ENCODE measurements at places on chromosomes 7 and 10.
A peak's percentile ranks its signal among the peaks of the same experiment; 100 is the strongest.

- no peak for DNase-seq
Observed at GRCh38 chr7:97342512-97342911, 225.0 kb downstream of the SDHAF3 start.

- DNase-seq, result no peak
Observed at GRCh38 chr10:100350914-100351485, 4.0 kb downstream of the SCD start.

- DNase-seq, result no peak
Observed at GRCh38 chr7:105198223-105198622, 184.2 kb downstream of the KMT2E start.

DNA sequence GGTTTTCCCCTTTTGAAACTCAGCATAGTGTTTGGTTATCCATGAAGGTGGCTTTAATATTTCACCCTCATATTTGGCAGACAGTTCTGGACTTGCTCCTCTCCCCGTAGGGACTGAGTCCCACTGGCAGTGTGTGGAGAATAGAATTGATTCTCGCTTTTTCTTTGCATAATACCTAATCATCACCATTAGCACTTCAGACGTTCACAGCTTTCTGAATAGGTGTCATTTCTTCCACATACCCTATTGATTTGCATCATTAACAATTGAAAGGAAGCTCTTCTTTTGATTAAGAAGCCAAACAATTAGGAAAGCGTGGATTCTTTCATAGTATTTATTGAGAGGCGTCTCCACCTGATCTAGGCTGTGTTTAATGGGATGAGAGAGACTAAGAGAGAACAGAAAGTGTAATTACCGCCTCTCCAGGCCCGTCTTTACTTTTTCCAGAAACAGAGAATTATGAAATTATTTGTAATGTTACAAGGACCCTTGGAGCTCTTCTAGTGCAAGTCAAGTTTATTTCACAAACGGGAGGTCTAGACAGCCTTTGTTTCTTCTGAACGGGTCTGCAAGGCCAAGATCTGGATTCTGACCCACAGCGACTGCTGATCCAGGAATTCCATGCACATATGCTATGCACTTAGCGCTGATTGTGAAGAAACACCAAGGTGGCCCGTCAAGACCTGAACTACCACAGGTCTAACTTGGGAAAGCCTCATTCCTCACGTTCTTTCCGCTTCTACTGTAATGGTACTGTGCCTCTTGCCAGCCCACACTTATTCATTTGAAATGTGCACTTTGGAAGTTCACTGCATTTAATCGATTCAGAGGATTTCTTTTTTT lies 249.9 kb upstream of the C7orf33 start:
- DNase-seq, result no peak

DNA sequence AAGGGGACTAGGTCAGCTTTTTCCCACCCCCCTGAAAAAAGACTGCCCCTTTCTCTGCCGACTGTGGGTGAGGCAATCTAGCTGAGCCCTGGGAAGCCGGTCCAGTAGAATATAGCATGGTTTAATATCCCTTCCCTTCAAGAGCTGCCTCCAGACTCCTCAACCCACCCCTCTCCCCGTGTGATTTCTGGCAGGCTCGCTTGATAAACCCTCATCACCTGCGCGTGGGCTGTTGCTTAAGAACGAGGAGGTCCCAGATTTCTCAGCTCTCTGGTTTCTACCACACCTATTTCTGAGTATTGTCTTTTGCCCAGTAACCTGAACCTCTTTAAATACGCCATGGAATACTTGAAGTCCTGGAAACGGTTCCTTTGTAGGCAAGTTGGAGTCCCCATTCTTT lies 2.0 kb upstream of the LRRC4 start:
- DNase-seq, result no peak

DNA sequence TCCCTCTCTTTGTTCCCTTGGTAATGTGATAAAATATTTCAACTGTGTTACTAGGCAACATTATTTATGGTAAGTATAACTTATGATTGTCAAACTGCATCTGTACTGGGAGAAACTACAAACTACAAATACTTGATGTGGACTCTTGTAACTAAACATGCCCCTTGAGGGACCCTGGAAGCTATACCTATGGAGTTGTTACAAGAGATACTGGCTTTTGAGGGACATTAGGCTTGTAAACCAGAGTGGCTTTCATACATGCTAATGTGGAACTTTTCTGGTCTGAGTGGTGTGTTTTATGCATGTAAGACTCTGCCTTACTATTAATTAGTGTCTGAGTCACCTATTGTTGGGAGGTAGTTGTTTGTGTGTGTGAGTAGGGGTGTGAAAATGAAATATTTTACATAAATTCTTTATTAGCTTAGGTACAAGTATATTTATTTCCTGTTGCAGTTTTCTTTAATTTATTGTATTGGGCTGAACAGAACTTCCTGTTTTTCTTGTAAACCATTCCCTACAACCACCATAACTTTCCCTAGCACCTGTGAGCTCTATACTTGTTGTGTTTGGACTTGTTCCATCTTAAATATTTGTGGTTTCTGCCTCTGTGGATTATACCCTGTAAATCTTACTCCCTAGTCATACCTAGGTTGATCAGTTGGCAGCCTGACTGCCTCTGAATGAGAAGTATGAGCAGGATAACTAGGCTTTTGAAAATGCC lies 49.8 kb downstream of the STK31 start:
- DNase-seq, result no peak

GRCh38 chr7:117312593-117313580 lies 10.0 kb downstream of the WNT2 start:
- DNase-seq, result no peak

- no peak for DNase-seq
Observed at GRCh38 chr10:33862536-33863105, 528.2 kb upstream of the NRP1 start.

GRCh38 chr10:75525067-75525466 lies 93.6 kb downstream of the LRMDA start:
- no peak for DNase-seq

DNA sequence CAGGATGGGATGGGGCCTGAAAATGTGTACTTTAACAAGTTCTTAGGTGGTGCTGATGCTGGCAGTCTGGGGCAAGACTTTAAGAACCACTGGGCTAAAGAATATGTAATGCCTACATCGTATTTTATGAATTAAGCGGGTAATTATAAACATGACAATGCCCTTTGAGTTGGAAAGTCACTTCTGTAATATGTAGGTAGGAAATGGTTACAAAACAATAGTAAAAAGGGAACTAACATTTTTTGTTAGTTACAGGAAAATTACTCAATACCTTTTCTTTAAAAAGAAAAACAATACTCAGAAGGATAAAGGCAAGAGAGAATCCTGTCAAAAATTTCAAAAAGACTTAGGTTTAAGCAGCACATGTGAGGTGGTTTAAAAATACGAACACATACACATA lies 48.3 kb upstream of the STEAP4 start:
- DNase-seq, result no peak

GRCh38 chr10:131874991-131875451 lies 25.8 kb upstream of the PPP2R2D start:
- peak; percentile 38 for DNase-seq

DNA sequence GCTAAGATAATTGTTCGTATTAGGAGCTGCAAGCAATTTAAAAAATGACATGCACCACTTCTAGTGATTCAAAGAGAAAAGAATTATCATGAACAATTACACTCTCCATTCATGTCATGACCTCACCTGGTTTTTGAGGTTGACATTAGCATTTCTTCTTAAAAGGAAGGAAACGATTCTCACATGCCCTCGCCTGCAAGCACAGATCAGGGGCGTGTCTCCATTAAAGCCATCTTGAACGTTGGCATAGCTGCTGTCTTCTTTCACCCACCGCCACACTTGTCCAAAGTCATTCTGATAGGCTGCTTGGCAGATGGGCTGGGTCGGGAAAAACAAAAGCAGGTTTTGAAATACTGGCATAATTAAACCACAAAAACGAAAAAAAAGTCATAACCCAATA lies 19.9 kb downstream of the ANKRD22 start:
- DNase-seq, result peak; percentile 50

GRCh38 chr10:50248598-50248997 lies 2.7 kb downstream of the ASAH2 start:
- DNase-seq, result no peak

Data from CD4-positive, alpha-beta T cell treated with Interleukin-4 for 1 hour (primary cell).